ENCODE measurements at places on chromosomes 5 and 9.

- no peak for DNase-seq
Observed at GRCh38 chr9:36845844-36846243, 188.2 kb downstream of the PAX5 start.

- DNase-seq: no peak
Observed at GRCh38 chr5:68041293-68041692, 174.3 kb upstream of the PIK3R1 start.

- DNase-seq: no peak
Observed at GRCh38 chr5:105263515-105263914, 1700.9 kb upstream of the NUDT12 start.

- no peak for DNase-seq
Observed at GRCh38 chr5:453725-454481, 10.9 kb downstream of the EXOC3 start.

- peak; percentile 33 for DNase-seq
Observed at GRCh38 chr5:32443541-32444430, 754 bp downstream of the ZFR start.

DNA sequence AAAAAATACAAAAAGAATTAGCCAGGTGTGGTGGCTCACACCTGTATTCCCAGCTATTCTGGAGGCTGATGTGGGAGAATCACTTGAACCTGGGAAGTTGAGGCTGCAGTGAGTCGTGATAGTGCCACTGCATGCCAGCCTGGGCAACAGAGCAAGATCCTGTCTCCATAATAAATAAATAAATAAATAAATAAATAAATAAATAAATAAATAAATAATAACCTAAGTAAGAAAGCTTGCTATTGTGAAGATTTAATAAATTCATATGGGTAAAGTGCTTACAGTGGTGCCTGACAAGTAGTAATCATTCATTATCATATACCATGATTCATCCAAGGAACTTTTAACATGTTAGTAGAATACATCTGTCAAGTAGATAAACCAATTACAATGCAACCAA is 13.4 kb downstream of the SVEP1 start:
- no peak for DNase-seq

- no peak for DNase-seq
Observed at GRCh38 chr5:71588533-71588885, 1.4 kb downstream of the MCCC2 start.

DNA sequence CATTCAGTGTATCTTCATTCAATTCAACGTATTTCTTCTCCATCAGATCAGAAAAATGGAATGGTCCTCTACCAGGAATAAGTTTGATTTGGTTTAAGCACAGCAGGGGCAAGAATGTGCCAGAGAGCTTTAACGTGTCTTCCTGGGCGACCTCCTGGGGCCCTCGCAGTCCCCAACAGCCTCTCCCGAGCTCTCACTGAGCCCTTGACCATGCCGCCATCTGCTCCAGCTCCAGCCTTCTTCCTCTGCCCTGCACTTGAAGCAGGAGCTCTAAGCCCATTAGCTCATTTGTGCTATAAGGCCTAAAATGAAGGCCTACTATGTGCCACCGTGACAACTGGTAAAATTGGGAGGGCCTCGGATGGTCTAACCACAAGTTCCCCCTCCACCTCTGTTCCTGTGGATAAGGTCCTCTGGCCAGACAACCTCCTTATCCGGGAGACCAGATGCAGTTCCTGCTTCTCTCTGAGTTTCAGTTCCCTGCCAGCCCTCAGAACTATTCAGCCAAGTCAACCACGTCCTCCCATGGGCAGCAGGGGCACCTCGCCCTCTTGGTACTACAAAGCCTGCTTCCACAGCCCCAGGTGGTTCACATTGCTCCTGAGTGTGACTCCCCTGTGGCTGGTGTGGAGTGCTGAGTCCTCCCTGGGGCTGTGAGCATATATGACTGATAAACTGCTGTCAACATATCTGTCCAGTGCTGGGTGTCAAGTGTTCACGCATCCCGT is 35.8 kb downstream of the C5orf15 start:
- no peak for DNase-seq

- DNase-seq: no peak
Observed at GRCh38 chr9:135241381-135242048, 154.0 kb downstream of the OLFM1 start.

DNA sequence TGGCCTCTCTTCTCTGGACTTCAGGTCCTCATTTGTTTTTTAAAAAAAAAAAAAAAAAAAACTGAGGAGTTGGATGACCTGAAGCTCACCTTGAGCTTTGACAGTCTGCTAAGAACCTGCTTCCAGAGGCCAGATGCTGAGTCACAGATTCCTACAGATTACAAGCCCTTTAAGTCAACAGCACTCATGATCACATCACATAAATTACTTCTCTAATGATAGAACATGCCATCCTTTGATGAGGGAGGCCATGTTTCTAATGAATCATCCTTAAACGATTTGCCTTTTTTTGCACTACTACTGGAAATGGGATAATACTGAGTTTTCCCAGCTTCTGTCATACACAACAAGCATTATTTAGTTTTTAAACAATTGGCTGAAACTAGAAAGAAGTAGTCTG is 34.2 kb upstream of the MYOT start:
- DNase-seq: no peak

DNA sequence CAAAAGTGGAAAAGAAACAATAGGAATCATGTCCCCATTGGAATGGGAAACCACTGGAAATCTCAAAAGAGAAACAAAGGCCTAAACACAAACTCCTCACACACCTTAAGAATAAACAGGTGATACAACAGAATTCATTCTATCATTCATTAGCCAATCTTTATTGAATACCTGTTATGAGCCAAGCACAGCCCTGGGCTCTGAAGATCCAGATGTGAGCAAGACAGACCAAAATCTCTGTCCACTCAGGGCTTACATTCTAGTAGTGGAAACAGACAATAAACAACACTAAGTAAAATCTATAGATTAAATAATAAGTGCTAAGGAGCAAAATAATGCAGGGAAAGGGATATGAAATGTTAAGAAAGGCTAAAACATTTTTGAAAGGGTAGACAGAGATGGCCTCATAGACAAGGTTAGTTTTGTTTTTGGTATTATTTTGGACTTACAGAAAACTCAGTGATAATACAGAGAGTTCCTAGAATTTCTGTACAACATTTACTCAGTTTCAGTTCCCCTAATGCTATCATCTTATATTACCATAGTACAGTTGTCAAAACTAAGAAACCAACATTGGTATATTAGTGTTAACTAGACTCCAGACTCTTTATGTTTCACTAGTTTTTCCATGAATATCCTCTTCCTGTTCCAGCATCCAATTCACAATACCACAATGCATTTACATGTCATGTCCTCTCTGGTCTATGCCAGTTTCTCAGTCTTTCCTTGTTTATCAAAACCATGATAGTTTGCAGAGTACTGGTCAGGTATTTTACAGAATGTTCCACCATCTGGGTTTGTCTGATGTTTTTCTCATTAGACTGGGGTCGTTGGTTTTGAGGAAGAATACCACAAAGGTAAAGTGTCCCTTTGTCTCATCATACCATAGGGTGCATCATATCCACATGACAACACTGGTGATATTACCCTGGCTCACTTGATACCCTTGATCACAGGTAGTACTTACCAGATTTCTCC is 103.7 kb downstream of the SIL1 start:
- no peak for DNase-seq

DNA sequence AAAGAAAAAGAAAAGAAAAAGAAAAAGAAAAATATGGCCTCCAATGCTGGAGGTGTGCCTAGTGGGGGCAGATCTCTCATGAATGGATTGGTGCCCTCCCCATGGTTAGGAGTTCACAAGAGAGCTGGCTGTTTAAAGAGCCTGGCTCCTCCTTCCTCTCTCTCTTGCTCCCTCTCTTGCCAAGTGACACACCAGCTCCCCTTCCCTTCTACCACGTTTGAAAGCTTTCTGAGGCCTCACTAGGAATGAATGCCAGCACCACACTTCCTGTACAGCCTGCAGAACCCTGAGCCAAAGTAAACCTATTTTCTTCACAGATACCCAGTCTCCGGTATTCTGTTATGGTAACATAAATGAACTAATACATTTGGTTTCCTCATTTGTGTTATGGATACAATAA is 14.4 kb upstream of the GALNT10 start:
- no peak for DNase-seq

- DNase-seq: no peak
Observed at GRCh38 chr5:93300945-93301344, 280.1 kb downstream of the NR2F1-AS1 start.

- DNase-seq: no peak
Observed at GRCh38 chr5:159631001-159631400, 285.3 kb upstream of the ADRA1B start.

DNA sequence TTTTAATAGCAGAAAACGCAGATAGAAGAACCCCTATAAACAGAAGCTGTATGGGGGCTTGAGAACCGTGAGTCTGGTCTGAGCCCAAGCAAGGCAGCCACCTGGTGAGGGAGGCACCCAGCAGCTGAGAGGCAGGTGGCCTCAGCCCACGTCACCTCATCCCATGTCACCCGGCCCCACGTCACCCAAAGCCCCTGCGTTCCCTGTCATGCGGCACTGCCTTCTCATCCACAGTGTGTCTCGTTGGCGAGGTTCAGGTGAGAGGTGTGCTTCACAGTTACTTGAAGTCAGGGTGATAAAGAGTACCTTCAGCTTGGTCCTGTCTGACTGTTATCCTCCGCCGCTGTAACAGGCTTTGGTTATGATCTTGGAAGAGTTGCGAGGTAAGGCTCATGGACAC is 80.6 kb upstream of the IRX4 start:
- no peak for DNase-seq

DNA sequence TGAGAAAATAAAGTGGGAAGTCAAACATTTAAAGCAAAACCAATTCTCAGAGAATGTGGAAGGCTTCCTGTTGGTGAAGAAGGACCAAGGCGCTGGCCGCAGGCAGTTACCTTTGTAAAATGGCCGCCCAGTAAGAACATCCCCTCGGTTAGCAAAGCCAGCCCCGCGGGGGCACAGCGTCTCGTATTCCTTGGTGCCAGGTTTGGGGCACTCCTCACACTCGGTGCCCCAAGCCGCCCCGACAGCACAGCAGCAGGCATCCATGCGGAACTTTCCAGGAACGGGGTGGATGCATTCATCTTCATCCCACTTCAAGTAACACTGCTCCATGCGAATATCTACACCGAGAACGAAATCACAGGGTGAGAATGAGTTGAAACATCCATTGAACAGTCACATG is 192.8 kb downstream of the FBN2 start:
- no peak for DNase-seq

GRCh38 chr9:2622461-2623287 is 1.1 kb downstream of the VLDLR start:
- DNase-seq: no peak

- DNase-seq: no peak
Observed at GRCh38 chr5:59142927-59143326, 560.1 kb downstream of the RAB3C start.

- no peak for DNase-seq
Observed at GRCh38 chr5:81760521-81760920, 9.6 kb upstream of the SSBP2 start.

- no peak for DNase-seq
Observed at GRCh38 chr5:54703133-54703532, 185.6 kb downstream of the SNX18 start.

DNA sequence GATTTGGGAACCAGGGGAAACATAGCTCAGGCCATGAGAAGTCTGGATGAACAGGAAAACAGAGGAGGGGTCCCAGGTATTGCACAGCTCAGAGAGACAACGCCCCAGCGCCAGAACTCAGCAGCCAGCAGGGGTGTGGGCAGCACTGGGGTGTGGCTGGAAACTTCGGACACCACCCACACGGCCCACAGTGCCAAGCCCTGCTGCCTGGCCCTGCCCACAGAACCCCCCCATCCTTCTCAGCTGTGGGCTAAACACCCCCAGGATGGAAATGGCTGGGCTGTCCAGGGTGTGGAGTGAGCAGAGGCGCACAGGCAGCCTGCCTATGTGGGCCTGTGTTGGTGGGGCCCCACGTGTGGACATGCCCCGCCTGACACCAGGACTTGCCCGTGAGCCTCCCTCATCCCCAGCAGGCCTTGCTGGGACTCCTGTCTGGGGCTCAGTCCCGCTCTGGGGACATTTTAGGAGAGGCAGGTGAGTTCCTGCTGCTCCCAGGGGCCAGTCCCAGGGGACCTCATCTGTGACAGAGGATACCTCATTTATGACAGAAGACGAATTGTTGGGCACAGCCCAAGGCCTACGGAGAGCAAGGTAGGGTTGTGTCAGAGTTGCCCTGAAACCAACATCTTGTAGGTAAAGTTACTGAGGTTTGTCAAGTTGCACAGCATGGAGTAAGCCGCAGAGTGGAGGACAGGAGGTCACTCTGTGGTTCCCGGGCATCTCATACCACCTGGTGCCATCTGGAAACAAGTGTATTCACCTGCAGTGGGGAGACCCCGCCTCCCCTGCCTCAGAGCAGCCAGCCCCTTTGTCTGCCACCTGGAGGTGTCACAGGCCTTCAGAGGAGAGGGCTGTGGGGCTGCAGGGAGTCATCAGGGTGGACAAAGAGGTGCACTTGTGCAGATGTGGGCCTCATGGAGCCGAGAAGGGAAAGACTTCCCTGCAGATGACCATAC is 183.2 kb downstream of the AUH start:
- DNase-seq: no peak

GRCh38 chr5:123454259-123454911 is 31.2 kb upstream of the CEP120 start:
- no peak for DNase-seq

DNA sequence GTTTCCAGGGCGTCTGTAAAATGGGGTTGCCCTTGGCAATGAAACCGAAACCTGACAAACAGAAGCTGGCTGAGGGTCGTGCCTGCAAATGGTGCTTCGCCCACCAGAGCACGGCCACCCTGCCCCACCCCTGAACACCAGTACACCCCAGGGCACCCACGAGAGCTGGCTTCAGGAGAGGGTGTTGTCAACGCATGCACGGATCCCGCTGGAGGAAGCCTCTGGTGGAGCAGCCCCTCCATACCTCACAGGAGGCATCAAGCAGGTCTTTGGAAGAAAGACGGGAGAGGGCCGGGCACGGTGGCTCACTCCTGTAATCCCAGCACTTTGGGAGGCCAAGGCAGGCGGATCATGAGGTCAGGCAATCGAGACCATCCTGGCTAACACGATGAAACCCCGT is 8.6 kb downstream of the SLC6A3 start:
- no peak for DNase-seq

GRCh38 chr5:144048259-144048856 is 122.1 kb downstream of the YIPF5 start:
- DNase-seq: no peak

- no peak for DNase-seq
Observed at GRCh38 chr5:56751572-56752313, 63.6 kb upstream of the MAP3K1 start.

DNA sequence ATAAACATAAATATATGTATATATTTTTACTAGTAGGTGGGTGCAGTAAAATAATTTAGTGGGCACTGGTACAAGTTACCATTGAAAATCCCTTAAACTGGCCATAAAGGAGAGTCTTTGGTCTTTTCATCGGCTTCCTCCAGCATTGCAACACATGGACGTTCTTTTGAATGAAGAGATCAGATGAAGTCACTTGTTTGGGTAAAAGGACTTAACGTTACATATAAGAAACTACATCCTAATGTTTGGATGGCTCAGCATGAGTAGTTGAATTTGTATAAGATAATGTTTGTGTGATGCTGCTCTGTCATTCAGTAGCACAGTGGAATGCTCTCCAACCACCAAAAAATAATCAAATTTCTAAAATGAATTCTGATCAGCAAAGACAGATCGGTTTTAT is 31.6 kb downstream of the AFAP1L1 start:
- DNase-seq: no peak

- no peak for DNase-seq
Observed at GRCh38 chr5:38739011-38739704, 106.7 kb upstream of the OSMR start.

All from stimulated activated CD8-positive, alpha-beta memory T cell treated with anti-CD3 and anti-CD28 coated beads, Interleukin-2, amount 100 ng/mL, for 1 hour (primary cell).